Activated CD4-positive, alpha-beta T cell treated with anti-CD3 and anti-CD28 coated beads for 24 hours (primary cell): ENCODE measurements at places on chromosomes 1 and 21.

- DNase-seq = no peak
These were observed 486.9 kb upstream of the USP24 start for GRCh38 chr1:55702064-55702463.

DNA sequence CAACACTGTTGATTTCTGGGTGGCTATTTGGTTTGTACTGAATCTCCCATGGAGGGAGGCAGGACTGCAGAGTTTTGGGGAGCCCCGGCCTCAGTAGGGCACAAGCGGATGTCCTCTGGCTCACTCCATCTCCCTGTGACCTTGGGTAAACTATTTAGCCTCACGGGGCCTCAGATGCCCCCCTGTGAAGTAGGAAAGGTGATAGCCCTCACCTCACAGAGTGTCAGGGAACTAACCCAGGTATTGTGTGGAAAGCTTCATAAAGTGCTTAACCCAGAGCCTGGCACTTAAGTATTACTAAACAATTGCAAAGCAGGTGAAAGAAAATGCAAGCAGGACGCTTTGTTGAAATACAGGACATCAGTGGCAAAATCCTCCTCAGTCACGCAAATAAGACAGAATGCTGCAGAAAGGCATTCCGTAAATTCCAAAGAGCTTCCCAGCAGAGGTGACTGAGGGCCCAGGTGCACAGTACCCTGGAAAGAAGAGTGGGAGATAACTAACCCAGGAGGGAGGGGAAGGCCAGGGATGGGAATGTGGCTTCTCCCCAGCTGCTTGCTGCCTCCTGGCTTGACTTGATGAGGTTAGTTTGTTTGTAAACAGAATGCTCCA is 436.3 kb downstream of the PRDM2 start:
- no peak for DNase-seq

- DNase-seq = no peak
These were observed 81.2 kb upstream of the C1orf174 start for GRCh38 chr1:3981261-3981660.

DNA sequence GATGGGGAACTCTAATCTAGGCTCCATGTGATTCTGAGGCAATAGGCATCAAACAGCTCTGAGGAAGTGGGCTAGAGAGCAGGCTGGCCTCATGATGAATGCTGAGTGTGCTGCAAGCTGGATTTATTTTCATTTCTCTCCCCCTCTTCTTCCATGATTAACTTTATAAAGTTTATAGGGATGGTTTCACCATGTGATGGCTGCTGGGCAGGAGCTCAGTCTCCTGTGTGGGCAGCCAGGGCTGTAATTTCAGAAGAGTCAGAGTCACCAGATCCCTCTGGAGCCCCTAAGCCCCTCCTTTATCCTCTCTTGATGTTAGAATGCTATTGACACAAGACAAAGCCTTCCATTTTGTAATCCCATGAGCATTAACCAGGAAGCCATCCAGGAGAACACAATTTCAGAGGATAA is 143.6 kb downstream of the CNIH3 start:
- no peak for DNase-seq

DNA sequence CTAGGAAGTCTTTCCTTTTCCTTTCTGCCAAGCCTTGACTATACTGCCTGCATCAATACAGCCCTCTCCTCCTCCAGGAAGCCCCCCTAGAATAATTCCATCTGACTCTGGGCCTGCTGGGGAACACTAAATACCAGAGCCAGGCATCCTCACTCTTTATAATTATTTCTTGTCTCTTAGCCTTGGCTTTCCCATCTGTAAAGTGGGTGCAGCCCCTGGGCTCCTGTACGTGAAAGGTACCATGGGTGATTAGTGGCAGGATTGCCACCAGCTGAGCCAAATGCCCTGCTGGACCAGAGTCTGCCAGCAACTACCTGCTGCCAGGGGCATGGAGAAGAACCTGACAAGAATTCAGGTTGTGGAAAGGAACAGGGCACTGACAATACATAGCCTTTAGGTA is 58.7 kb downstream of the LGR6 start:
- DNase-seq = no peak

GRCh38 chr1:209190591-209191261 is 392.8 kb upstream of the CAMK1G start:
- DNase-seq = no peak

DNA sequence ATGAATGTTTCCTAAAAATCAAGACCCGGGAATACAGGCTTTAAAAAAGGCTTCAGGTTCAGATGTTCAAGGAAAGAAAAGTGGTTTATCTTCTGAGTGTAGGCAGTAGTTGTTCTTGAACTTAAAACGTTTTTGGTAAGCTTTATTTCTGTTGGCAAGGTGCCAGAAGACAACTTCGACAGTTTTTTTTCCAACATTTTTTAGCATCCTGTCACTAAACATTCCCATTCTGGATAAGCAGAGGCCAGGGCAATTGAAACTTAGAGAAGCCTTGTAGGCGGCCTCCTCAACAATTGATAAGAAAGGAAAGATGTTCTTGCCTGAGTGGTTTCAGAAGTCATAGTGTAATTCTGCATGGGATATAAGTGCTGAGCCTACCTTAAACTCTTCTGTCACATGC is 66.7 kb downstream of the PATJ start:
- DNase-seq = no peak

- DNase-seq = no peak
These were observed 11.5 kb upstream of the KCNAB2 start for GRCh38 chr1:6033986-6034749.

DNA sequence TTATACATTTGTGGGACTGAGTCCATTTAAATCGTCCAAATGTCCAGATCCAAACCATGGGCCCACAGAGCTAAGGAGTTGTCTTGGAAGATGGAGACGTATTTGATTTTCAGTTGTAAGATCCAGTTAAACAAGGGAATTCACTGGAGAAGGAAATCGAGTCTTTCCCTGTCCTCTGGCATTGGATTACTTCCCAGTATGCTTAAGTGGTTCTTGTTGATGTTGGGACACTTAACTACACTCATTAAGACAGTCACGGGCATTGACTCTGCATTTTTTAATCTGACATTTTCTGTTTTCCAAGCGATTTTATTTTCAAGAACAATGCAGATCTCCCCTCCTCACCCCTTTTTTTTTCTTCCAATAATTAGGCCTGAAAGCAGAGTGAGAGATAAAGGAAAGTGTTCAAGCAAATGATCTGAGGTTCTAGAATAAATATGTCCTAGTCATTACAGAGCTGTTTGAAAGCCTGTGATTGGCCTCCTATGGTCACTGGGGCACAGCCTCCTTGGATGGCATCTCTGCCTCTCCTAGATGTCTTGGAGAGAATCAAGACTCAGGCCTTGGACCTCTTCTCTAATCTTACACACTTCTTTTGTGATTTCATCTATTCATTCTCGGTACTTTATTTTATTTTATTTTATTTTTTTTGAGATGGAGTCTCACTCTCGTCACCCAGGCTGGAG is 48.9 kb downstream of the CD247 start:
- DNase-seq = no peak

GRCh38 chr1:210558302-210558701 is 229.6 kb downstream of the HHAT start:
- DNase-seq = no peak

DNA sequence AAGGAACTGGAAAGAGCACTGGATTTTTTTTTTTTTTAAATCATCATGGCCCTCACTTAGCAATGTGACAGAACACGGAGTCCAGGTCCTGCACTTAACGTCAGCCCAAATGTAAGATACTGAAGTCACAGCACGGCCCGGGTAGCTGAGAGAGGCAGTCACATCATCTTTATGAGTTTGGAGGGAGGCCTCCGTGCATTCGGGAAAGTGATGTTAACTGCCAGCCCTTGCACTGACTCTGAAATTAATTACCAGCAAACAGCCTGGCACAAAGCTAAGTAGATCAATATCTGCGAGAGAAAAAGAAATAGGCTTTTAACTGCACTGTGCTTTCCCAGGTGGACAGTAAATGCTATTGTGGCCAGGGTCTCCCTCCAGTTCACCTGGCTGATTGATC is 109.5 kb upstream of the ADAR start:
- DNase-seq = no peak

GRCh38 chr1:2590233-2591141 is 3.9 kb downstream of the PRXL2B start:
- no peak for DNase-seq

DNA sequence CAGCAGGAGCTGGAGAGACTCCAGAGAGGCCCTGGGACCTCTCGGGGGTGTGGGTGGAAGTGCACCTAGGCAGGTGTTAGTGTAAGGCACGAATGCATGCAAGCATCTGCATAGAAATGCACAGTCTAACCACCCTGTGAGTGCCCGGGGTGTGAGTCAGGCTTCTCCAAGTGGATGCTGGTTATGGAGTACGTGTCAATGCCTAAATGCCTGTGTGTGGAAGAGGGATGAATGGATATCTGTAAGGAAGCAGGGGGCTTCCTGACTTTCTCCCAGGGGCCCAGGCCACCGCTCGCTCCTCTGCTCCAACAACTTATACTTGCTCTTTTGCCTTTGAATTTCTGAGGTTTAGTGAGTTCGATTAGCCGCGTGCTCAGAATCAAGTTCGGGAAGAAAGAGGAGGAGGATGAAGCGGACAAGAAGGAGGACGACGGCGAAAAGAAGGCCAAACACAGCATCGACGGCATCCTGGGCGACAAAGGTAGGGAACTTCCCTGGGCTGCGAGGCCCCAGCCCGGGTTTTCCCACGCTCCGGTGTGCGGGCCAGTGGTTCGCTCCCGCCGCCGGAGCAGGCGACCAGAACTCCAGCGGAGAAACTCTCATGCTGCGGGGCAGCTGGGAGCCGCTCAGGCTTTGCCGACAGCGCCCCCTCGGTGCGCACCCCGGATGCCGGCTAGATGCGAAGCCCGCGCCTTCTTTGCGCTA is 5.4 kb downstream of the PAX7 start:
- DNase-seq = no peak

DNA sequence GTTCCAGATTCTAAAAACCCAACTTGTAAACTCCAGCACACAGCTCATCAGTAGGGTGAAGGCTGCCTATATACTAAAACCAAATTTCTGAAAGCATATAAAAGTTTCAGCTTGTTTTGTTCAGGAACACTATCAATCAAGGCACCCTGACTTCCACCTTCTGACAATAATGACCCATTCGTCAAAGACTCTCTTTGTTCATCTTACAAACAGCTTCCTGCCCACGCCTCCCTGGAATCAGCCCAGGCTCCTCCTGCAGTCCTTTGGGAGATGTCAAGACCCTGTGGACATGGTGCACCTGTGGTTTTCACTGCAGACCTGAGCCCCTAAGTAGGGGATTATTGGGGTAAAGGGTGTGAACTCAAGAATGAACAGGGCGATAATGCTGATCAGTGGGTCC is 178.9 kb upstream of the CAMK1G start:
- no peak for DNase-seq

GRCh38 chr1:14083706-14084105 is 383.7 kb downstream of the PRDM2 start:
- no peak for DNase-seq

- no peak for DNase-seq
These were observed 51.2 kb upstream of the NFASC start for GRCh38 chr1:204819495-204819894.

DNA sequence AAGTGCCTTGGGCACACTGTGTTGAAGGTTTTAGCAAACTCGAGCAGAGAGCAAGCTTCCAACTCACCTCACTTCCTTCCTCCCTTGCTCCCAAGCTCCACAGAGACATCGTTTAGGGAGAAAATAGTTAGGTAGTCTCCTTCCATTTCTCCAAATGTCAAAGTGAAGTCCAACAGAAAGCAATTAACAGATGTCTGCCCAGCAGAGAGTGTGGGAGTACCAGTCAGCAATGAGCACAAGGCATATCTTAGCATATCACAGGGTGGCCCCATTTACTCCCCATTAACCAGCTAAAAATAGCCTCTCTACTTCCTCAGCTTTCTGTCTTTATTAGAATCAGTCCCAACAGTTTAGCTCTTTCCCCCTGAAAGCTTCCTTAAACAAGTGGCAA is 334.2 kb upstream of the CAMK1G start:
- no peak for DNase-seq

DNA sequence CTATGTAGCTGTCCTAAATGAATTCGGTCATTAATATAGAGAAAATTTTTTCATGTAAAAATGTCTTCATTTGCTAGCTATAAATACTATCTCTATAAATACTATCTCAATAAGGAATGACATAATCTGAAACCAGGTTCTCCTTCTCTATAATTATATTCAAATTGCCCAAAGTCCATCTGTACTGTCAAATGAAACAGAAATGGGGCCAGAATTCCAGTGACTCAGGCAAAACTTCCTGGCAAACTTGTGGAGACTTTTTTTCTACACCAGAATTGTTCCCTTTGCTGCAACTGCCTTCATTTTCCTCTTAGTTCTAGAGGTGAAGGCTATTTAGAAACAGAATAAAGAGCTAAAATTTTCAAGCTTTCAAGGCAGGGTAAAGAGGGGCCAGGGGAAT is 152.5 kb downstream of the KCNH1 start:
- no peak for DNase-seq

- DNase-seq = no peak
These were observed 115.7 kb upstream of the HIVEP3 start for GRCh38 chr1:42034426-42034825.

- no peak for DNase-seq
These were observed 115.6 kb downstream of the PTBP2 start for GRCh38 chr1:96837057-96837780.

DNA sequence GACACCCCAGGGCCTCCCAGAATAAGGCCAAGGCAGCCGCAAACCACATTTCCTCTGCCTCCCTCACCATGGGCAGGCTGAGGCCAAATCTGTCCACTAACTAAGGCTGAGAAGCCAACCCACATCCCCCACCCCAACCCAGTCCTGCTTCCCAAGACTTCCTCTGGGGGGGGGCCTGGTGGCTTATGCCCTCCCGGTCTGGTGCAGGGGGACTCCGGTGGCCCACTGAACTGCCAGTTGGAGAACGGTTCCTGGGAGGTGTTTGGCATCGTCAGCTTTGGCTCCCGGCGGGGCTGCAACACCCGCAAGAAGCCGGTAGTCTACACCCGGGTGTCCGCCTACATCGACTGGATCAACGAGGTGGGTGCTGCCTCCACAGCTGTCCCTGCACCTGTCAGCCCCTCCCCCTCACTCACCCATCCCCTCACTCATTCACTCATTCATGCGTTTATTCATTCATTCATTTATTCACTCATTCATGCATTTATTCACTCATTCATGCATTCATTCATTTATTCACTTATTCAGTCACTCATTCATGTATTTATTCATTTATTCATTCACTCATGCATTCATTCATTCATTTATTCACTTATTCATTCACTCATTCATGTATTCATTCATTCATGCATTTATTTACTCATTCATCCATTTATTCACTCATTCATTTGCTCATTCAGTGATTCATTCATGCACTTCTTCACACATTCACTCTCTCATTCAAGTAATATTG is 7.3 kb downstream of the CTRC start:
- DNase-seq = no peak

DNA sequence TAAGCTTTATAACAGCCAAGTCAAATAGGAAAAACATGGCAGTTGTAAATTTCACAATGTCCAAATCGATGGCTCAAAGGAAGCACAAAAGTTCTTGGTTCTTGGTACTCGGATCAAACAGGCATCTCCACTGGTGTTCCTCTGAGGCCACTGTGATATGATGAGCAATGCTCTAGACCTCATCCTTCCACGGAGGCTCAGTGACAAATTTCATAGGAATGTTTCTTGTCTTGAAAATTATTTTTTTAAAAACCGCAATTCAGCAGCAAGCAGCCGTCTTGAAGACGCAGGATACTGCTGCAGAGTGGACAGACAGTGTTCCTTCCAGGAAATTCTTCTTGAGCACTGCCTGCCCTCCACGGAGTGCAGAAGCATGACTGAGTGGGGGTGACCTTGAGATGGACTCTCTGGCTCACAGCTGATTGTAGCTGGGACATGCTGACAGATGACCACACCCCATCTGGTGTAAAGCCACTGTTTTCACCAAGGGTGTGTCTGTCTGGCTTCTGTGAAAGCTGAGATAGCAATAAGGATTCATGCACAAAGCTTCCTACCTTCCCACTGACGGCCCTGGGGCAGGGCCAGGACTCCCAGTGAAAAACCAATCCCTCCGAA is 61.9 kb downstream of the TIAM1 start:
- no peak for DNase-seq
